Osteoblast (primary cell): ENCODE measurements at places on chromosomes 2 and 18.

DNA sequence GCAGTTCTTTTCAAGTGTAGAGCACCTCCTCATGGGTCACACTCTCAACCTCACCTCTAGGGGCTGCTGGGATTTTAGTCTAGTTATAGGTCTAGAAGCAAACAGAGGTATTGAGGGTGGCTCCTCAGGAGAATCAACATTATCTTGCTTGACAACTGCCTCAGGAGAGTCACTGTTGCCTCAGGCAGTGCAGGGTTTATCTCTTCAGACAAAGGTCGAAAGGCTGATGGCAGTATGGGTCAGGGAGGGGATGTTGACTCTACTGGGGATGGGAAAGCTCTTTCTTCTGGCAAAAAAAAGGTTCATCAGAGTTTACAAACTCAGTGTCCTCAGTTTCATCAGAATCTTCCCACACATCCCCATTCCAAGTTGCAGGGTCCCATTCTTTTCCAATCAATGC lies 24.0 kb downstream of the DTNA start:
- no peak for DNase-seq

- no peak for DNase-seq
These were observed 164.8 kb downstream of the WDR7 start for GRCh38 chr18:56815926-56816325.

DNA sequence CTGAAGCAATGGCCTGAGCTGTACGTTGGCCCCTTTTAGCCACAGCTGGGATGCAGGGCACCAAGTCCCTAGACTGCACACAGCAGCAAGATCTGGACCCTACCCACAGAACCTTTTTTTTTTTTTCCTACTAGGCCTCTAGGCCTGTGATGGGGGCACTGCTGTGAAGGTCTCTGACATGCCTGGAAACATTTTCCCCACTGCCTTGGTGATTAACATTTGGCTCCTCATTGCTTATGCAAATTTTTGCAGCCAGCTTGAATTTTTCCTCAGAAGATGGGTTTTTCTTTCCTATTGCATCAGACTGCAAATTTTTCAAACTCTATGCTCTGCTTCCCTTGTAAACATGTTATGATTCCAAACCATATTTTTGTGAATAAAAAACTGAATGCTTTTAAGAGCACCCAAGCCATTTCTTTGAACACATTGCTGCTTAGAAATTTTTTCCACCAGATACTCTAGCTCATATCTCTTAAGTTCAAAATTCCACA lies 33.5 kb downstream of the PDE1A start:
- no peak for DNase-seq

GRCh38 chr2:16693854-16694253 lies 28.2 kb upstream of the CYRIA start:
- no peak for DNase-seq

GRCh38 chr2:101251844-101252407 lies 760 bp upstream of the CNOT11 start:
- DNase-seq: no peak

- peak; percentile 42 for DNase-seq
These were observed 113.0 kb downstream of the EML6 start for GRCh38 chr2:54836477-54836876.

DNA sequence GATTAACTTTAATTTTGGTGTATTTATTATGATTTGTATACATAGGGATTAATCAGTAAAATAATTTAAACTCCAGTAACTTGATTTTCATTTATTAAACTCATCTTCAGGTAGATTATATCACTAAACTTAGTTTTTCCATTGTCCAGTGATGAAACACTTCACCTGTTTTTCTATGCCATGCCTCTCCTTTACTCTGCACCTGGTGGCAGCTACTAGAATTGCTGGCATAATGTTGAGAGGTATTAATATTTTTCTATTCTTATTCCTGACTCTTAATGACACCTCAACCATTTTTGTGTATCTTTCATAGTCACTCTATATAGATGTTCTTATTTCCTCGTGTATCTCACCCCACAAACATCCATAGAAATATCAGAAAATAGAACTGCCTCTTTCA lies 940.3 kb upstream of the CRIM1 start:
- no peak for DNase-seq
